ENCODE measurements at places on chromosomes 12 and 14.

GRCh38 chr12:68439368-68440045, 107.3 kb upstream of the MDM1 start:
- no peak for DNase-seq

GRCh38 chr12:130796985-130797686, 41.9 kb downstream of the STX2 start:
- DNase-seq = peak; percentile 65

DNA sequence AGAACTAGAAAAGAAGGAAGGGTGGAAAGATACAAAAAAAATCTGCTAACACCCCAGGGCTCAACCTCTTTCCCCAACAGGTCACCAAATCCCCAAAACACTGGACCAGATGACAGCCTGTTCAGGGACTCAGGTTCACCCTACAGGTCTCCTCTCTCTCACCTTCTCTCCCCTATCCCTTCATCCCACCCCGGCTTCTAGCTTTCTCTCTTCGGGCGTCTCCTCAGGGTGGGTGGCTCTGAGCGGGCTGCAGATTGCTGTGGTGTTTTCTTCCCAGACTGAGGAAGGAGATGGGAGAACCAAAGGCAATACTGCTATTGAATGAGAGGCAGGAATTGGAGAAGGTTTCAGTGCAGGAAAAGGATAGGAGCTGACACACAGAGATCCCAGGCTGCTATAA, 39.3 kb downstream of the ANO2 start:
- DNase-seq = peak; percentile 15

DNA sequence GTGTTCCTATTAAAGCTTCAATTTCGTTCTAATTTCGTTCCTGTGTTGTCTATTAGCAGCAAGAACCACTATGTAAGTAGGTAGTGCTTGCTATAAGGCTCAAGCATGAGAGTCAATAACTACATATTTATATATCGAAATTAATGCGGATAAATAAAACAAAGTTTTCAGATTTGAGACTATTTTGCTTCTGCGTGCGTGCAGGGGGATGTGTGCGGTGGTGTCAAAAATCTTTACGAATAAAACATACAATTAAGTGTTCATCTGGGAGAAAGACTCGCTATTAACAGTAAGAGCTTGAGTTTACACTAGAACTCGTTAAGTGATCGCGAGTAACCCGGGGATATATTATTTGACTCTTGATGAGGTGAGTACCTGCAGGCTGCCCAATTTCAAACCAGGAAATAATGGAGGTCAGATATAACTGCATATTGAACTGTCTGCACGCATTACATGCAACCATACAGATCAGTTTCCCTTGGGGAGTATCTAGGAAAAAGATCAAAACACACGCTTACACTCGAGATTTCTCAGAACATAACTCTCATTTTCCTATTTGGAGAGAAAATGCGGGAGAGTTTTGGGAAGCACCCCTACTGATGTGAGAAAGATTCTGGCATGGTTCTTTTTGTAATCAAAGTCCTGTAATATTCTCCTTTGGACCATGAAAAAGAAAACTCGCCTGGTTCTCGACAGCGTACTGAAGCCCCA, 813 bp downstream of the TWF1 start:
- DNase-seq = no peak

DNA sequence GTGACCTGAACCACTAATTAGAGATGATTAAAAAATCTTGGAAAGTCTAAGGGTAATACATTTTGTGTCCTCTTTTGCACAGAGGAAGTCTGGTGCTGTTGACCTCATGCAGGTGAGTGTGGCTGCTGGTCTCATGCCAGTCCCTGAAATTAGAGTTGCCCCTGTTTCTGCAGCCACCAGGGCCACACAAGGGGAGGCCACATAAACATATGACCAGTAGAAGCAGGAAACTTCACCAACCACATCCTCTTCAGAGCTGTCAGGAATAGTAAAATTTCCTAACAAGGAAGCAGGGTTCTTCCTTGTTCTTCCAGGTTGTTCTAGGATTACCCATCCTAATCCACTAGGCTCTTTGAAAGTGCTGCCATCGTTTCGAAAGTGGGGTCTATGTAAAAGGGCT, 28.3 kb downstream of the PSMA6 start:
- no peak for DNase-seq

- DNase-seq = no peak
Observed at GRCh38 chr14:96821501-96821900, 24.3 kb downstream of the VRK1 start.

All from activated CD8-positive, alpha-beta memory T cell treated with anti-CD3 and anti-CD28 coated beads for 24 hours (primary cell).